H4 (cell line): ENCODE measurements at places on chromosomes 1 and 21.
A peak's percentile ranks its signal among the peaks of the same experiment; 100 is the strongest.

GRCh38 chr1:2499986-2500596, 24.0 kb downstream of the PLCH2 start:
- peak; percentile 41 for DNase-seq

DNA sequence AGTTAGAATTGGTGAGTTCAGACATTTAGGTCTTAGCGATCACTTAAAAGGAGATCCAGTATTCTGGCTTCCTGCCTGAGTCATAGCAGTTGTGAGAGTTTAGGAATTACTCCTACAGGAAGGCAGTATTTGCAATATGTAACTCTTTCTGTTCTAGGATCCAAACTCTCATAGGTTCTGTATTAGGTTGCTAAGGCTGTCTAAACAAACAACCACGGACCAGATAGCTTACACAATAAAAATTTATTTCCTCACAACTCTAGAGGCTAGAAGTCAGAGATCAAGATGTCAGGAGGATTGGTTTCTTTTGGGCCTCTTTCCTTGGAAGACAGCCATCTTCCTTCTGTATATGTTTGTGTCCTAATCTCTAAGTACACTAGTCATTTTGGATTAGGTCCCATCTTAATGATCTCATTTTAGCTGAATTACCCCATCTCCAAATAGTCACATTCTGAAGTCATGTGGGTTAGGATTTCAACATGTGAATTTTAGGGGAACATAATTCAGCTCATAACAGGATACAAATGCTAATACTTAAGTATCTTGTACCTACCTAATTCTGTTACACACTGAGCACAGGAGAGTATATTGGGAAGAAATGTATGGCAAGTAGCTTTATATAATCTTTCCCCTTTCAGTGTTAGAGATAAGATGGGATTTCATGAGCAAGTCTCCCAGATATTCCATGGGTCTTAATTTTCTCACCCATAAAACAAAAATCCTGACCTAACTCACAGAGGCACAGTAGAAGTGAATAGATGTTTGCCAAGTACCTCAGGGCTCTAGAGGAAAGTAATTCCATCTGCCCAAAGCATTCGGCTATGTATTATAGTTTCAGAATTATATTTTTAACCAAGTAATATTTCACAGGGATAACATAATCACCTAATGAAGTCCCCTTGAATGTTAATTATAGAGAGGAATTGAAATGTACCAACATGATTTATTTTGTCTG, 144.4 kb downstream of the PTBP2 start:
- DNase-seq: peak; percentile 70

GRCh38 chr1:149884433-149885338, 14.7 kb upstream of the BOLA1 start:
- peak; percentile 37 for DNase-seq

DNA sequence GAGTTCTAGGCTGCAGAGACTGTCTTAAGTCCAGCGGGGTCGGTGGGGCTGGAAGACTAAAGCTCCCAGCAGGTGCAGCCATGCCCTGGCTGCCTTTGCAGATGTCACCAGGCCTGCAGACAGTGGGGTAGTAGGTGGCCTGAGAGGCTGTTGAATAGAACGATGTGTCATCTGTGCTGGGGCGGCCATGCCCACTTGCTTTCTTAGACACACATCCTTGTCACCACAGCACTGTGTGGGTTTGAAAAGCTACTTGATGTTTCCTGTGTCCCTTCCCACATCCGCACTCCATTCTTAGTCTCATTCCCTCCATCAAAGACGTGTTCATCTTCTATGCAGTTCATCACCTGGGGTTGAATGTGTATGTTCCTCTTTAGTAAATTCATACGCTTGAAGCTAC, 184.5 kb upstream of the TMEM51 start:
- DNase-seq: no peak

- DNase-seq: peak; percentile 27
These were observed 55.4 kb downstream of the ALPL start for GRCh38 chr1:21564521-21565095.

- DNase-seq: no peak
These were observed 44.1 kb downstream of the COL18A1 start for GRCh38 chr21:45448810-45449657.

DNA sequence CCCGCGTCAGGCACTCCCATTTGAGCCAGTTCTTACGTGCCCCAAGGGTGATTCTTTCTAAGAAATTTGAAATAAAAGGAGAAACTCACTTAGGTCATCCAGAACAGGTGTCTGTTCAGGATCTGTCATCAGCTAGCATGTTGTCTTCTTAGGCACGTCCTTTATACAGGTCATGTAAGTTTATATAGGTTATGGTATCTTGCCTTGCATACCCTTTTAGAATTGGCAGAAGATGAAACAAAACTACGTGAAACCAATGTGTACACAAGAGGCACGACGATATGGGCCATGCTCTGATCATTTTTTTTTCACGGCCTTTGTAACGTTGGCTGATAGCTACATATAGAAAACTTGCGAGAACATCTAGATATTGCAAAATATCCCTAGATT, 579 bp upstream of the GTF2B start:
- no peak for DNase-seq

- no peak for DNase-seq
These were observed 91.6 kb downstream of the LRRC8C start for GRCh38 chr1:89724369-89725010.

- DNase-seq: no peak
These were observed at the start of gene CASQ2 for GRCh38 chr1:115768549-115768948. CASQ2 (minus strand) TSS chr1:115768714; CDS start chr1:115768541, 173 bp downstream.

- peak; percentile 68 for DNase-seq
These were observed 176.2 kb upstream of the RAB4A start for GRCh38 chr1:229094476-229095311.

DNA sequence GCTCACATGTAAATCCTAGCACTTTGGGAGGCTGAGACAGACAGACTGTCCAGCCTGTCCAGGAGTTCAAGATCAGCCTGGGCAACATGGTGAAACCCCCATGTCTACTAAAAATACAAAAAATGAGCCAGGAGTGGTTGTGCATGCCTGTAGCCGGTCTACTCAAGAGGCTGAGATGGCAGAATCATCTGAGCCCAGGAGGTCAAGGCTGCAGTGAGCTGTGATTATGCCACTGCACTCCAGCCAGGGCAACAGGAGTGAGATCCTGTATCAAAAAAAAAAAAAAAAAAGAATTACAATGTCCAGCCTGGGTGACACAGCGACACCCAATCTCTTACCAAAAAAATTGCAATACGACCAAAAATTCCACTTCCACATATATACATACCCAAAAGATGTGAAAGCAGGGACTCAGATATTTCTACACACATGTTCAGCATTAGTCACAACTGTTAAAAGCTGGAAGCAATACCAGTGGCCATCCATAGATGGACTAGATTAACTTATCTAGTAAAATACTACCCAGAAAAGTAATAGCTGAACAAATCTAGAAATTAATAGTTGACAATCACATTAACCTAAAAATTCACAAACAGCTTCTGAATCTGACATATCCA, 49.2 kb downstream of the ASH1L start:
- no peak for DNase-seq
